ENCODE measurements at places on chromosomes 16 and 17.

- no peak for DNase-seq
Observed at GRCh38 chr17:60471451-60471850, 49.2 kb downstream of the CHCT1 start.

GRCh38 chr16:28503470-28504259, 3.0 kb downstream of the IL27 start:
- no peak for DNase-seq

DNA sequence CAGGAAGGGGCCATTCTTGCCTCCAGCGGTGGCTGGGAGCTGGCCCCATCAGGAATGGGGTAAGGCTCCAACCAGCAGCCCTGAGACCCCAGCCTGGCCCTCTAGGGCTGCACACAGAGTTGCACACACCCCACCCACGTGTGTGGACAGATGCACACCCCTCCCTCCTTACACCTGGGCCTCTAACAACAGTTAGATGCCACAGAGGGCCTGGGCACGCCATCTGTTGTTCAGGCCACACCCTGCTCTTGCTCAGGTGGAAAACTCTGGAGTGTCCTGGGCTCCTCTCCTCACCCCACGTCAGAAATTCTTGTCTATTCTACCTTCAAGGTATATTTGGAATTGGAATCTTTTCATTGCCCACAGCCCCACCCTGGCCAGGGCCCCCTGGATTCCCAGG, 13.3 kb upstream of the RAI1 start:
- no peak for DNase-seq

DNA sequence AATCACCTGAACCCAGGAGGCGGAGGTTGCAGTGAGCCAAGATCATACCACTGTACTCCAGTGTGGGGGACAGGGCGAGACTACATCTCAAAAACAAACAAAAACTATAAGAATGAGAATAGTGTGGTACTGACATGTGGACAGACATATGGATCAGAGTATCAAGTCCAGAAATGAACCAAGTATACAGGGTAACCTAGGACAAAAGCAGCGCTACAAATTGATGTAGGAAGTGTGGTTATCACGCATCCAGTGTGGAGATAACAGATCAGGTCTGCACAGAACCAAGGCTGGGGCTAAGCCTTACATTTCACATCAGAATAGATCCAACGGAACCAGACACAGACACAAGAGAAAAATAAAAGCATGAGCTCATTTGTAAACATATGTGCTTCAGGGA, 23.0 kb upstream of the C16orf95 start:
- no peak for DNase-seq

- no peak for DNase-seq
Observed at GRCh38 chr17:31388351-31388750, 3.1 kb upstream of the RAB11FIP4 start.

- DNase-seq, result peak; percentile 59
Observed at GRCh38 chr17:50872710-50873424, 6.7 kb upstream of the TOB1 start.
